ENCODE measurements at places on chromosomes 3 and 15.

GRCh38 chr15:52445954-52446353 is 82.7 kb downstream of the MYO5A start:
- no peak for DNase-seq

DNA sequence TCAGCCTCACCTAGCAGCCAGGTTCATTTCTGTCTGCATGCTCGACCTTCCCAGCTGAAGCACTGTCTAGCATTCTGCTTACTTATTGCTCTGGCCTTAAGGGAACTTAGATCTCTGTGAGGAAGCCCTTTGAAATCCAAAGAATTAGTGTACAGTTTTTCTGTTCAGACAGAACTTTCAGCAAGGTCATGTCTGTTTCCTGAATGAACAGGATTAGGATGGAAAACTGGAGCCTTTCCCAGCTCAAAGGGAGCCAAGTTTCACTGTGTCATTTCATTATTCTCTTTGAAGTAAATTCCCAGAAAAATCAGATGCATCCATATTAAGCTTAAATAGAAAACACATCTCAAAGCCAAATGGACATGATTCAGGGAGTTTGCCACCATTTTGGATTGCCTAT is 457.3 kb upstream of the KCNMB2 start:
- DNase-seq, result no peak

DNA sequence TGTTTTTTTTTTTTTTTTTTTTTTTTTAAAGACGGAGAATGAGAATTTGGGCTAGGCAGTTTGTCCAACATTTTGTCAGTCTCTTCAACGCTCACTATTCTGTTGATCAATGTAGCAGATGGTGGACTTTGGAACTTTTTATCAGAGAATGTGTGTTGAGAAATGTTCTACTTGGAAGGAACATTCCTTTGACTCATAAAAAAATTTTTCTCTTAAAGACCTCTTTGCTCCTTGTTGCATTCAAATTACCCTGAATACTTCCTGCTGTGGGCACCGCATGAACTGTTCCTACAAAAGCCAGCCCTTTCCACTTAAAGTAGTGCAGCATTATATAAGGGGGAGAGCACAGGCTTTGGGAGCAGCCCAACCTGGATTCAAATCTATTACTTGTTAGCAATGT is 182.9 kb downstream of the AKAP13 start:
- no peak for DNase-seq

- DNase-seq, result no peak
These were observed 8.5 kb upstream of the FANCD2 start for GRCh38 chr3:10017636-10018292.

GRCh38 chr15:62957130-62957529 is 85.4 kb upstream of the TPM1 start:
- DNase-seq, result no peak

GRCh38 chr3:8962226-8962861 is 928 bp downstream of the RAD18 start:
- no peak for DNase-seq

GRCh38 chr3:172466553-172467130 is 18.4 kb upstream of the GHSR start:
- DNase-seq, result no peak

- DNase-seq, result no peak
These were observed 27.8 kb upstream of the RPL32 start for GRCh38 chr3:12869035-12869621.

DNA sequence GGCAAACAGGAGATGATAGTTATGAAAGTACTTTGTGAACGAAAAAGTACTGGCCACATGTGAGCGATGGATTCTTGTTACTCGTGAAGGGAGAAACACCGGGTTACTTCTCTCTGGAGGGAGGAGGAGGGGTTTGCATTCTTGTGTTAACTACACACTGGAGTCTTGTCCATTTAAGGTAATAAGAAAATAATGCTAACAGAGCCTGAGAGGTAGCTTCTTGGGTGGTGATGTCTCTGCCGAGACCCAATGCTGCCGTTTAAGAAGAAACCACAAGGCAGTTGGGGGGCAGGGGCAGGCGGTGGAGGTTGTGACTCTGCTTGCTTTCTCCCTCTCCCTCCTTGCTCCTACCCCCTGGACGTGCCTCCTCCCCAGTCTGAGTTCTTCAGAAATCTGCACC is 100.9 kb upstream of the ROPN1 start:
- DNase-seq, result no peak

DNA sequence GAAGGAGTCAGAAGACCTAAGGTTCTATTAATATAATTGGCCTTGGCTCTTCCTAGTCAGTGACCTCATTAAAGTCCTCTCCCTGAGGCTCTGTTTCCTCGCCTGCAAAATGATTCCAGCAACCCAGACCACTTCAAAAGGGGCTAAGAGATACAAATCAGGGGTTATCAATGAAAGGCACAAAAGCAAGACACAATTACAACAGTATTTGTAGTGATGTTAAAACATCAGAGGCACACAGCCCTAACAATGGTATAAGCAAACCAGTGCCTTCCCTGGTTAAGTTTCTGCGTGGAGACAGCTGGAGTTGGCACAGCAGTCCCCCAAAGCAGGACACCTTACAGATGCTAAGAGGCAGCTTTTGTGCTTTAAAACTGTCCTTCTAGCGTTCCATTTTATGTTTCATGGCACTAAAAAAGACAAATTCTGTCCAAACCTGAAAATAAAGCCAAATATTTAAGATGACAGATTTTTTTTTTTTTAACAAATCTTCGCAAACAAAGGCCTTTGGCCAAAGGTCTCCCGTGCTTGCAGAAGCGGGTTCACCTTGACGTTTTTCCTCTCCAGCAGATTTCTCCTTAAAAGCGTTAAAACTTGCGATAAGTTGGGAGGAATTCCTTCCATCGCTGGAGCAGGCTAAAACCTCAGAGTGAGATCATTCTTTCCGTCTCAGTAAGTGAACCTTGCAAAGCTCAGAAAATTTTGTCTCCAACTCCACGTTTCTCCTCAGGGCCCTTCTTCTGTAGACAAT is 999 bp downstream of the ZNF280D start:
- DNase-seq, result peak; percentile 59

- peak; percentile 70 for DNase-seq
These were observed 10.2 kb downstream of the MRPS22 start for GRCh38 chr3:139353920-139354556.

DNA sequence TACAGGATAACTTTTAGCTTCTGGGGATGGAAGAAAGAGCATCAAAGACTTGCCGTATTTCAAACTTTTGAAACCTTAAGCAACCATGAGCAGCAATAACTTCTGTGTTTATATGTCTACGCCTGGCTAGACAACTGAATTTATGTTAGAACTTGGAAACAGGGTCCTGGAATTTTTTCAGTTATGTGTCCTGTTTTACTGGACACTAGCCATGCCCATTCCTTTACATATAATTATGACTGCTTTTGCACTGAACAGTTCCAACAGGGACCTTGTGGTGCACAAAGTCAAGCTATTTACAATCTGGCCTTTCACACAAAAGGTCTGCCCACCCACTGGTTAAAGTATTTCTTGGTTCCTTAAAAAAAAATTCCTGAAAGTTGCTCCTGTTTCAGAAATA is 37.1 kb downstream of the TJP1 start:
- no peak for DNase-seq

GRCh38 chr3:55402886-55403609 is 84.1 kb downstream of the WNT5A start:
- no peak for DNase-seq

DNA sequence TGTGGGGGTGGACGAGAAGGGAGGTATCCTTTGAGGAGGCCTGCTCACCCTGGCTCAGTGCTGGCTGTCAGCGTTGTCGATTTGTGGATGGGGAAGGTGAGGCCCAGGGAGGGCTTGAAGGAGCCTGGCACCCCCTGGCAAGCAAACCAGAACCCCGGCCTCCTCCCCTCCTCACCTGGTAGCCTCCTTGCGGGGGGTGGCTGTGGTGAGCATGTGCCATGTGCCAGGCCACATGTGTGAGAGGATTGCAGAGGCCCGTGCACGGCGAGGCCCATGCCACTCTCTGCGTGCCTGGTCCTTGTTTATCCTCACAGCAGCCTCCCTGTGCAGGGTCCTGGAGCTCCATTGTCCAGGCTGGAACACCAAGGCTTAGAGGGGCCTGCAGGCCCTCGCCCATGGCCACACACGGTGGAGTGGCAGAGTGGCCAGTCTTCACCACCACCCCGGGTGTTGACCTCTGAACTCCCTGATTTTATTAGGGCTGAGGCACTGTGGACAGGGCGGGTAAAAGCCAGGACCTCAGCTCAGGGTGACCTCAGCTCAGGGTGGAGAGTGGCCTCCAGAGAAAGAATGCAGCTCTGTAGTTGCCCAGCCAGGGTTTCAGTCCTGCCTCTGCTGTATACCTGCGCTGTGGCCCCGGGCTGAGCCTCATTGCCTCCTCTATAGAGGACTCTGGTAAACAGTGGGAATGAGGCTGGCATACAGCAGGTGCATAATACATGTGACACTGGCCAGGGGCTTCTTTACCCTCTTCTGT is 29.1 kb downstream of the HDAC11 start:
- DNase-seq, result no peak

- DNase-seq, result no peak
These were observed 45.4 kb downstream of the IGF2BP2 start for GRCh38 chr3:185779461-185779860.

- DNase-seq, result no peak
These were observed 816.3 kb downstream of the FHIT start for GRCh38 chr3:60434950-60435349.

- no peak for DNase-seq
These were observed 5.4 kb downstream of the CHRNA5 start for GRCh38 chr15:78570710-78571109.

- no peak for DNase-seq
These were observed 95.2 kb downstream of the SPATA16 start for GRCh38 chr3:173045770-173046382.

GRCh38 chr15:77568973-77569728 is 63.6 kb downstream of the LINGO1 start:
- no peak for DNase-seq

DNA sequence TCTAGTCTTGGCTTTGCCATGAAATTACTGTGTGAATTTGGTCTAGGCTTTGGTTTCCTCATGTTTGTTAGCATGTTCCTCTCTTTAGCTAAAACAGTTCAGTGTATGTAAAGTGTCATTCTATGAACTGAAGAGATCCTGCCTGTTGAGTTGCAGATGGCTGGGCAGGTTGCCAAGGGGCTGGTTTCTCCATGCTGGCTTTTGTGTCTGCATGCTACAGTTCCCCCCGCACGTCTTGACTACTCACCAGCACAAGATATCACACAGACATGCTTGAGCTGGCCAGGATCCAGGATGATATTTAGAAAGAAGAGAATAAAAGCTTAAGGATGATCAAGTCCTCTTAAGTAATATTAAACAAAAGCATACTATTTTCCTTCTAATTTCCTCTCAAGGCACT is 90.2 kb downstream of the CERS3 start:
- peak; percentile 74 for DNase-seq

DNA sequence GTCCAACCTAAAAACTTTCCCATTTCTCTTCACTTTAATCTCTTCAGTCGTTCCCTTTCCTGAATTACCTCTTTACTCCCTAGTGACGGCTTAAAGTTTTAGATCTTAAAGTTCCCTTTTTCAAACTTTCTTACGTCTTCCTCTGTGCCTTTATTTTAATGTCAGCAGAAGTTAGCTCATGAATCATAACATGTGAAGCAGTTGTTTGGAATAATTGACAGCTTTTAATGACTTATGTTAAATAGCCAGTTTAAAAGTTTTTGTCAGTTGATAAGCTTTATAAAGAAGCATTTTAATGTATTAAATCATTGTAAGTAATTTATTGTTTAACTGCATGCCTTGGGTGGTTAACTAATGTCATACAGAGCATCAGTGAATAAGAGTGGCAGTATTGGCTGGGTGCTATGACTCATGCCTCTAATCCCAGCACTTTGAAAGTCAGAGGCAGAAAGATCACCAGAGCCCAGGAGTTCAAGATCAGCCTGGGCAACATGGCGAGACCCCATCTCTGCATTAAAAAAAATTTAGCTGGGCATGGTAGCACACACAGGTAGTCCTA is 33.9 kb downstream of the PIK3CA start:
- no peak for DNase-seq

DNA sequence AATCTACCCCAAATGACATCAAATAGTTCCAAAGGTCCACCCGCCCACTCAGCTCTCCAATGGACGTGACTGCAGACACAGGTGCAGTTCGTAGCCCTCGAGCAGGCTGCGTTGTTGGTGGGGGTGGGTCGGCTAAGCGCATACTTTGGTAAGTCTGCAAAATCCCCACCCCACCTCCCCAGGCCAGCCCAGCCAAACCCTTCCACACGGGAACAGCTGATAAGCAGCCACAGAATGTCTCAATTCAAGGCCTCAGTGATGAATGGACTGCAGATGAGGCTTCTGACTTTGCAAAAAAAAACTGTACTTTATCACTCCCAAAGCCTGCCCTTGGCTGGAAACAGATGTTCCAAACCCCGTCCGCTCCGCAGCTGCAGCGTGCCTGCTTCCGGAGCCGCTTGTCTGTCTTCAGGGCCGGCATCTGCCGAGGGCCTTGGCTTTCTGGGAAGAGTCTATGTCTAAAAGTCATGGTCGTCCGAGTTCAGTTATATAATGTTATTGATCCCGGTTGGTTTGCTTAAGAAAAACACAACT is 38.2 kb downstream of the PCSK6 start:
- DNase-seq, result peak; percentile 59

DNA sequence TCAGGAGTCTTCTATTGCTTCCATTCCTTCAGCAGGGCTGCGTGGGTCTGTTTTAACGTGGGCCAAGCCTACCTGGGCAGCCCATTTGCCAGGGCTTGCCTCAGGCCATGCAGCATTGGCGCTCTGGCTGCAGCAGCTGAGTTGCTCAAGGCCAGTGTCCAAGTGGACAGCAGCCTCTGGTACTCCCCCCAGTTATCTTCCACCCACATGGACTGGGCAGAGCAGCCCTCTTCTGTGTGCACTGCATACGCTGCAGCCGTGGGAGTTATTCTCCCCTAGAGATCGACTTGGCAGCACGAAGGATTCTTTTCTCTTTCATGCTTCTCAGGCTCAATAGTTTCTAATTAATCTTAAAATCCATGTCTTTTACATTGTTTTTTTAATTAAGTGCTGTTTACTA is 6.9 kb upstream of the CAPN3 start:
- DNase-seq, result no peak

DNA sequence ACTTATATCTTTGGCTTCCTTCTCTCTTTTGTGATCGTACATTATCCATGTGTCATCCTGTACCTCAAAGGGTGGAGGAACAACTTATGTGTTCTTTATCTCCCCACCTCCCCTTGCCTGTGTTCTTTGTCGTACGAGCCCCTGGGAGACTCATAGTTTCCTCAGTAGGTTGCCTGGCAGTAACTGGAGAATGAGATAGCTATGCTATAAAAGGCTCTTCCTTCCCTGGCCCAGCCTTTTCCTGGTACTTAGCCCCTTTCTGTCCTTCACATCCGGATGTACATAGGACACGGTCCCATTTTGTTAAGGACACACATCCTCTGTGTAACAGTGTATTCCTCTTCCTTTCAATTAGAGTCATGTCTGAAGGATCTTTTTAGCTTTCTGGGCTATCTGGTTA is 32.1 kb downstream of the PLCL2 start:
- DNase-seq, result no peak

GRCh38 chr15:51667478-51667877 is 13.8 kb upstream of the SCG3 start:
- no peak for DNase-seq

Data from spinal cord (tissue), 10 donors.